ENCODE measurements at places on chromosomes 4 and X.

- peak; percentile 36 for DNase-seq
These were observed 32.0 kb downstream of the CTBP1 start for GRCh38 chr4:1216869-1217294.

DNA sequence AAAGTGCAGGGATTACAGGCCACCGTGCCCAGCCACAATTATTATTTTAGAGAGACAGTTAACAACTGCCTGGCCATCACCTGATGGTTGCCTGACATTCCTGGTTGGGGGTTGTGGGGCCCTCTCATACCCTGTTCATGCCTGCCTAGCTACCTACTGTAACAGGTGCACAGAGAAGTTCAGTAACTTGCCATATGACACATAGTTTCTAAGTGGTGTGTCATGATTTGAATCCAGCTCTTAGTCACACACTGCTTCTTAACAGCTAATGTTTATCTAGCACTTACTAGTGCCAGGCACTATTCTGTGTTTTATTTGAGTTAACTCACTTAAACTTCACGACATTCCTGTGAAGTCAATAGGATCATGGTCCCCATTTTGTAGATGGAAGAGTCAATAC lies 122.7 kb upstream of the JADE1 start:
- no peak for DNase-seq

- no peak for DNase-seq
These were observed 175.3 kb downstream of the TSPAN5 start for GRCh38 chr4:98482847-98483806.

- DNase-seq = no peak
These were observed 638.9 kb downstream of the SPRY1 start for GRCh38 chr4:124035364-124036041.

GRCh38 chrX:11899091-11899490 lies 141.1 kb downstream of the MSL3 start:
- no peak for DNase-seq

GRCh38 chr4:103097112-103097511 lies 2.5 kb downstream of the BDH2 start:
- no peak for DNase-seq

DNA sequence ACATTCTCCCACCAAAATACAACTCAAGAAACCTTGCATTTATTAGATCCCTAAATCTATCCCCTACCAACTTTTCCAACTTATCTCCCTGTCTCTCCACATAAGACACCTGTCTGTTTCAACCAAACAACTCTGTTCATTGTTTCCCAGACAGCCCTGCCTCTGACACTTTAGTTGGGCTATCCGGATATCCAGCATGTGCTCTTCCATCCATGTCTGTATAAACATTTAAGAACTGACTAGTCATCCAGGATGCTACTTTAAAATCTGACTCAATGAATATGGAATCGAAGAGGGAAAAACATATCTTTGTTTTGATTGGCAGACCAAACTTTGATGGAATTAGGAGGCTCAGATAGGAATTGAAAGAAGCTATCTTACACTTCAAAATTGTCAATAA lies 143.2 kb upstream of the DCAF8L1 start:
- DNase-seq = no peak

GRCh38 chr4:17335371-17335770 lies 176.5 kb downstream of the QDPR start:
- no peak for DNase-seq

DNA sequence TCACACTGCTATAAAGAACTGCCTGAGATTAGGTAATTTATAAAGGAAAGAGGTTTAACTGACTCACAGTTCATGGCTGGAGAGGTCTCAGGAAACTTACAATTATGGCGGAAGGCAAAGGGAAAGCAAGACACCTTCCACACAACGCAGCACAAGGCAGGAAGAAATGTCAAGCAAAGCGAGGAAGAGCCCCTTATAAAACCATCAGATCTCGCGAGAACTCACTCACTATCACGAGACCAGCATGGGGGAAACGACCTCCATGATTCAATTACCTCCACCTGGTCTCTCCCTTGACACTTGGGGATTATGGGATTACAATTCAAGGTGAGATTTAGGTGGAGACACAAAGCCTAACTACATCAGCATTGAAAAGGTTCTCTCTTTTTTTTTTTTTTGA lies 39.6 kb downstream of the PALLD start:
- DNase-seq = no peak

All from psoas muscle (tissue), 8 donors.